ENCODE measurements at places on chromosomes 11 and 22.

DNA sequence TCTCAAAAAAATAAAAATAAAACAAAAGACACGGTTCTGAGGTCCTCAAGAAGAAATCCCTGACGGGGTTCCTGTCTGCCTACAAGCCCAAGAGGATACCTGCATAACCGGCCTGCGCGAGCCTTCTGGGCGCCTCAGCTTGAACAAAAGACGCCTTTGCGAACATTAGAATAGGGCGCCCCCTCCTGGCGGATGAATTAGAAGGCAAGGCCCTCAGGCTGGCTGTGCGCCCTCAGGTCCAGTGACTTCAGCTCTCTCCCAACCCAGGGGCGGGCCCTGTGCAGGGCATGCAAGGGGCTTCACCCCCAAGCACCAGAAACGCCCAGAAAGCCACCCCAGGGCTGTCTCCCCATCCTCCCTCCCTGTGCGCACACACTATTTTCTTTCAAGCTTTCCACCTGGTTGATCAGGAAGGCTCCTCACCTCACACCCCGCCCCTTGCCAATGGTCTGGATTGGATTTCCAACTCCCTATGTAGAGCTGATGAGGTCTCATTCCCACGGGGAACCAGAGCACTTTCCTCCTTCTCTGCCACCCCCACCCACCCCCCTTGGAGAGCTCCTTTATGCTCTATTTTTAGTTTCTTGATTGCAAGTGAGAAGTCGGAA is 273.3 kb downstream of the BUD13 start:
- DNase-seq, result no peak

DNA sequence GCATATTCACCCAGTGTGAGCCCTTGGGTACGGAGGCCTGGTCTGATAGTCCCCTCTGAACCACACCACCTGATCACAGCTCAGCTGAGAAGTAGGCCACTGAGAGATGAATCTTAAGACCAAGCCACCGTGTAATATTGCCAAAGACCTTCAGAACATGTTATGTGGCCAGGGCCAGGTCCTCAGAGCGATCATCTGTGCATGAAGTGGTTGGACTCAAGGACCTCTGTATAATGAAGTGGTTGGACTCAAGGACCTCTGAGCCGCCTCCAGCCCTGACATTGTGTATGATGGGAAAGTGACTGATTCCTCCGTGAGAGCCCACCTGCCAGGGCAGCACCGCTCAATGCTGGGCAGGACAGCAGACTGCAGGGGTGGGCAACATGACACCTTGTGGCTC is 70.2 kb downstream of the TP53I11 start:
- no peak for DNase-seq

DNA sequence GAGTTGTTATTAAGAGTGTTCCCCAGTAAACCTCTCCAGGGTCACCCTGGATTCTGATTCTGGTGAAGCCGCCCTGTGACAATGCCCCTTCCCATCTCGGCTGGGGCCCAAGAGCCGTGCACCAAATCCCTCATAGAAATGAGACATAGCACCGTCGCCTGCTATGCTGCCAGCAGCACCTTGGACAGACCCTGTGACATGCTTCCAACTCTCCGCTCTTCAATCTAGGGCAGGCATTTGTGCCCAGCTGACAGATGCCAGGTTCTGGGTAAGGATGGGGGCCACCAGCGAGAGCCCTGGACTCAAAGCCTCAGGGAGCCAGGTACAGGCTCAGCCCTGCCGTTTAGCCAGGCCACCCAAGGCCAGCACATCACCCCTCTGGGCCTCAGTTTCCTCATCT is 55.8 kb upstream of the TCF20 start:
- DNase-seq, result no peak

- no peak for DNase-seq
Measured at GRCh38 chr11:45400591-45400990, 114.5 kb upstream of the SYT13 start.

- peak; percentile 89 for DNase-seq
Measured at GRCh38 chr11:43880640-43881159, at the start of gene ALKBH3. Gene ALKBH3, plus strand, starts transcription at chr11:43880831. Its CDS starts 1,822 bp downstream, at chr11:43882653.

- no peak for DNase-seq
Measured at GRCh38 chr11:83158357-83158786, 1.4 kb downstream of the PCF11 start.
